ENCODE measurements at places on chromosomes 16 and 17. TPM values are rescaled to one million over a fixed set of nuclear protein-coding genes. Genes with fewer than 3 reads are reported as not detected.

KRT39 gene
- total RNA-seq: not detected

KRT33B gene
- not detected for total RNA-seq

TMEM114 gene
- not detected for total RNA-seq

CALB2 gene
- not detected for total RNA-seq
